Activated T-helper 17 cell treated with anti-CD3 and anti-CD28 coated beads, Interleukin-2, amount 50 U/mL, for 72 hours (primary cell): ENCODE measurements at places on chromosomes 2 and 18.

- ATAC-seq, result no peak
Observed at GRCh38 chr2:204986641-204987040, 441.4 kb downstream of the PARD3B start.

DNA sequence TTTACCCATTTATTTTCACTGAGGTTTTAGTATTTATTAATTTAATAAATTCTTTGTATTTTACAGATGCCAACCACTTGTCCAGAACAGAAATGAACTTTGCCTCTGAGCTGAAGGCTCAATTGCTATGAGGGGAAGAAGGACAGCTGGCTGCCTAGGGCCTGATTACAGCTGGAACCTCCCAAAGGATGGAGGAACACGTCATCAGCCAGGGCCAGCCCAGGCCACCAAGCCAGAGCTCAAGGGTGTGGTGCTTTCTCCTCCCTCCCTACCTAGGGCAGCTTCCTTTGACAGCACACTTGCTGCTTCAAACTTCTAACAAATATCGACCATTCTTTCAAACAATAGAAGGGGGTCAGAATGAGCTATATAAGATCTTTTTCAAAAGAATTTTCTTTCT lies 19.7 kb upstream of the RIOK3 start:
- no peak for ATAC-seq

DNA sequence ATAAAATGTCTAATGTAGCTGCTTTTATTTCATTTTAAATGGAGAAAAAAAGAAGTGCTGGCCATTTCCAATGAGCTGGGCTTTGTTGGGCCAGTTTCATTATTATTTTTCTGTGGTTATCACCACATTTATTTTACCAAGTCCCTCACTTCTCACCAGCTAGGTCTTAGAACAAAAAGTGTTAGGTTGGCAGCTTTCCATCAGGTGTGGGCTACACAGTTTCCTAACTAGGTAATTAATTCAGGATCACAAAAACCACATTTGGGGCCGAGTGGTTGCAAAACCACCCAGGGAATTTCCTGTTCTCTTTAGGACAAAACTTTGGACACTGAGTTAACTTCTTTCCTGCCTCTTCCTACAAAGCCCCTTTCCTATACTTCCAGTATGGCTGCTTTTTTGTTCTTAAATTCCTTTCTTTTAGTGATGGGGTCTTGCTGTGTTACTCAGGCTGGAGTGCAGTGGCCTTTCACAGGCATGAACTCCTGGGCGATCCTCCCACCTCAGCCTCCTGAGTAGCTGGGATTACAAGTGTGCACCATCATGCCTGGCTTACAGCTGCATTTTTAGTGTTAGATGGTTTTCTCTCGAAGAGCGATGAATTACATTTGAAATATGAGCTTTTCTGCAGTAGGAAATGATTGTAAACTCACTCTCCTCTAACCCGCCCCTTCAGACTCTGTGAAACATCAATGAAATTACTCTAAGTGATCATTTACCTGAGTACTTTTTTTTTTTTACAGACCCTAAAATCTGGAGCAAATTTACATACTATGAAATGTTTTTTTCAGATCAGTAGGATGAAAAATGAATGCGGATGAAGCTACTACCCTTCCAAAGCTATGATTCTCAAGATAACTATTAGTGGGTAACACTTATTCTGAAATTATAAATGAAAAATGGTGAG lies 2.6 kb upstream of the ZFP36L2 start:
- ATAC-seq, result no peak

DNA sequence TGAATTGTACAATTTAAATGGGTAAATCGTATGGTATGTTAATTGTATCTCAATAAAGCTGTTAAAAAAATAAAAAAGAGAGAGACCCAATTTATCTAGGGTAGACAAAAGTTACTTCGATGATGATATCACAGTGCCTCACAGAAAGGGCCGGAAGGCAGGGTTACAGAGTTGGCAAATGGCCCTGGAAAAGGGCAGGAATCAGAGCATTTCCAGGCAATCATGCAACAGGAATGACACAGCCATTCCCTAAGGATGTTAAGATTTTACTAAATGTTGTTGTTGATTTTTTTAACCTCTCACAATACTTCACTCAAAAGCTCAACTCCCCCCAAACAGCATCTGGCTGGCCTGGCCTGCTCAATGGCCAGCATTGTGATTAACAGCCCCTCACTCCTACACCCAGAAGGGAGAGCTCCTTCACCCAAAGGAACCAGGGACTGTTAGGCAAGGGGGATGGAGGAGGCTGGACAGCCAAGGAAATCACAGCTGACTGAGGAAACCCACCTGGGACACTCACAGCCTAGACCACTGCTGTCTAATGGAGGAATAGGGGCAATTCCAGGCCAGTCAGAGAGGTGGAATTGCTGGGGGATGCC lies 7.7 kb upstream of the SP100 start:
- ATAC-seq, result no peak

GRCh38 chr2:48787580-48787979 lies 32.1 kb upstream of the LHCGR start:
- ATAC-seq, result no peak

GRCh38 chr2:99707592-99707991 lies 217.8 kb upstream of the REV1 start:
- ATAC-seq, result no peak

GRCh38 chr2:151337643-151338042 lies 19.7 kb upstream of the TNFAIP6 start:
- no peak for ATAC-seq

DNA sequence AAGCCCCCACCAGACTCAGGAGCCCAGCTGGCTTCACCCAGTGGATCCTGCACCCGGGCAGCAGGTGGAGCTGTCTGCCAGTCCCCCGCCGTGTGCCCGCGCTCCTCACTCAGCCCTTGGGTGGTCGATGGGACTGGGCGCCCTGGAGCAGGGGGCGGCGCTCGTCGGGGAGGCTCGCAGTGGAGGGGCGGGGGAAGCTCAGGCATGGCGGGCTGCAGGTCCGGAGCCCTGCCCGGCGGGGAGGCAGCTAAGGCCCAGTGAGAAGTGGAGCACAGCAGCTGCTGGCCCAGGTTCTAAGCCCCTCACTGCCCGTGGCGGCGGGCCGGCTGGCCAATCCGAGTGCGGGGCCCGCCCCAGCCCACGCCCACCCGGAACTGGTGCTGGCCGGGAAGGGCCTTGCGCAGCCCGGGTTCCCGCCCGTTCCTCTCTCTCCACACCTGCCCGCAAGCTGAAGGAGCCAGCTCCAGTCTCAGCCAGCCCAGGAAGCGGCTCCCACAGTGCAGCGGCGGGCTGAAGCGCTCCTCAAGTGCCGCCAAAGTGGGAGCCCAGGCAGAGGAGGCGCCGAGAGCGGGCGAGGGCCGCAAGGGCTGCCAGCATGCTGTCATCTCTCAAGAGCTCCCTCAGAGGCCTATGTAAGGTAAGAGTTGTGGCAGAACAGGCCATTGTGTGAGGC lies 1307.8 kb upstream of the TMEFF2 start:
- no peak for ATAC-seq

GRCh38 chr2:47310801-47311560 lies 92.0 kb upstream of the MSH2 start:
- no peak for ATAC-seq
